M059J (cell line): ENCODE measurements at places on chromosomes 3 and 15. TPM values are rescaled to one million over a fixed set of nuclear protein-coding genes. Genes with fewer than 3 reads are reported as not detected.

- no peak for DNase-seq
These were observed 428.8 kb upstream of the ONECUT1 start for GRCh38 chr15:53218666-53219580.

- DNase-seq, result peak; percentile 38
These were observed 858 bp downstream of the NTRK3 start for GRCh38 chr15:88255484-88256278.

DNA sequence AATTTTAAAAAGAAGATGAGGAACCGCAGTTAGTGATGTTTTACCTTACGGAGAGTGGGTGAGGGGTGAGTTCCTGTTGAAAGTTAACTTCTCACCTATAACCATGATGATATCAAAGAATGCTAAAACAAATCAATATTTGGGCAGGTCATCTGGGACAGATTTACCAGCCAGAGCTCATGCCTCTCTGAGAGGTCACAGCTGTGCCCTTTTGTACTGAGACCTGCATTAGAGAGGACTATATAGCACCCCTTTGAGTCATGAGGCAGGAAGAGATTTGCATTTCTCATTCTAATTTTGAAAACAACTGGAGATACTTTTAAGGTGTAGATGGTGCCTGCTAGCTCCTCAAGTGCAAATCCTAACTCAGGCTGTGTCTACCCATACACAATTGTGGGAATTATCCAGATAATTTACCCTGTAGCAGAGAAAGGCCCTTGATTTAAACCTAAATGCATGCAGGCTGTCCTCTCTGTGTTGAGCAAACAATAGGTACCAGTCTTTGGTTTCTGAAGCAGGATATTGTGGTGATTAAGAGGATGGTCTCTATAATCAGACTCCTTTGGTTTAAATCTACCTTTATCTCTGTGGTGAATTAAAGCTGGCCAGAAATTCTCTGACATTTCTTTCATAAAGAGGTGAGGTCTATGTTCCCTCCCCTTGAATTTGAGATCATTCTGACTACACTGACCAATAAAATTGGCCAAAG lies 5.8 kb upstream of the TM4SF4 start:
- no peak for DNase-seq

DNA sequence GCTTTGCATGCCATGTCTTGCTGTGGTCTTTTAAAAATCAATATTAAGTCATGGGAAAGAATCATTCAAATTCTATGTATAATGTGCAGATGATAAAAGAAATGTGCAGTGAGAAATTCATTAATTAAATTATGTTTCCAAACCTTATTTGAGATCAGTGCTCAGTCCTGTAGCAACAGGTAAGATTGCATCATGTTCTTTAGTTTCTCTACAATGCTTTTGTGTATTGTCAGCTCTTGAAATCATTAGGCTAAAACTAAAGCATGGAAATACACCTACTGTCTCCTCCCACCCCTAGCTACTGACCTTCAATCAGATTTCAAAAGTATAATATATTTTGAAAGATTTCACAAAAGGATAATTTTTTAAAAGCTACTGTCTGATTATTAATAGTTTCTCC lies 612.7 kb downstream of the ROBO2 start:
- DNase-seq, result no peak

DNA sequence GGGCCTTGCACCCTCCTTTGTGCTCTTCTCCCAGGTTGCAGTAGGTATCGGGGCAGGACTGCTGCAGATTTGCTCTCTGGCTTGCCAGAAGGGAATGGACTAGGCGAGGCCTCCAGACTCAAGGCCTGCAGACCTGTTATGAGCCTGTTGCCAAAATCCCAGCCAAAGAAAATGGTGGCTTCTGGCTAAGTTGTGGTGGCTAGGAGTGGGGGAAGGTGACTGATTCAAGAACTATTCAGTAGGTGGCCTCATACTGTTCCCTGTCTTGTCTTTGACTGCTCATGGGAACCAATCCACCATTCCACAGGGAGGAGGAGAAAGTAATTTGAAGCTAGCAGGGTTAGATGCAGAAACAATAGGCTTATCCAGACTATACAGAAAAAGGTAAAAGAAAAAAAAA lies 380.4 kb upstream of the PROK2 start:
- no peak for DNase-seq

DNA sequence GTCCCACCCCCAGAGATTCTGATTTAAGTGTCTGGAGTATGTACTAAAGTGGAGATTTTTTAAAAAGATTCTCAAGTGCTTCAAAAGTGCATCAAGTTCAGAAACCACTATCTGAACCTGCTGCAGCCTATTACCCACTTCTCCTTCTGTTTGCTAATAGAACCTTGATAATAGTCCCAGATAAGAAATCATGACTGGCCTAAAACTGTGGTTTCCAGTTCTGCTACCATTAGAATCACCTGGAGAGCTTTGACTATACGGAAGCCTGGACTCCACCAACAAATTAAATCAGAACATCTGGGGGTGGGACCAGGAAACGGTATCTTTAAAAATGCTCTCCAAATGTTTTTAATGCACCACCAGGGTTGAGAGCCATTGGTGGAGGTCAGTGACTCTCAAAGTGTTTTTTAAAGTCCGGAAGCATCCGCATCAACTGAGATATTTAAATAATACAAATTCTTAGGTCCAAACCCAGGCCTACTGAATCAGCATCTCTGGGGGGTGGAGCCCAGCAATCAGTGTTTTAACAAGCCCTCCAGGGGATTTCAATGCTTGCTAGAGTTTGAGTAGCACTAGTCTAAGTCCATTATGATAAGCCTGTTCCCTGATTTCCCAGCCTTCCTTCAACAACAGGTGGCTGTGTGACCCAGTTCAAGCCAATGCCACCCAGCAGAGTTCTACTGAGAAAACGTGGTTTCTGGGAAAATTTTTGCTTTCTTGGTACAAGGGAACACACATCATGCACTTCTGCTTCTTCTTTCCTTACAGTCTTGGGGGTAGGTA lies 45.4 kb upstream of the TIPARP start:
- no peak for DNase-seq

GRCh38 chr3:172388412-172389078 lies 59.7 kb downstream of the GHSR start:
- DNase-seq, result no peak

GRCh38 chr3:108127301-108127988 lies 36.6 kb upstream of the CD47 start:
- DNase-seq, result no peak

GRCh38 chr3:21551019-21551418 lies 200.0 kb downstream of the ZNF385D start:
- DNase-seq, result peak; percentile 36

DNA sequence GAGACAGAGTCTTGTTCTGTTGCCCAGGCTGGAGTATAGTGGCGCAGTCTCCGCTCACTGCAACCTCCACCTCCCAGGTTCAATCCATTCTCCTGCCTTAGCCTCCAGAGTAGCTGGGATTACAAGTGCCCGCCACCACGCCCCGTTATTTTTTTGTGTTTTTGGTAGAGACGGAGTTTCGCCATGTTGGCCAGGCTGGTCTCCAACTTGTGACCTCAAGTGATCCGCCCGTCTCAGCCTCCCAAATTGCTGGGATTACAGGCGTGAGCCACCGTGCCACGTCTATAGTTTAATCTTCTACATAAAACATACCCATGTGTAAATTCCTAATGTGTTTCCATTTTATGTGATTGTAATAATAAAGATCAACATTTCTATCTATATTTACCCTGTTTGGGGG lies 1.7 kb downstream of the GALK2 start:
- DNase-seq, result no peak

Gene HGD
- not detected in 2 replicates for total RNA-seq
